Stimulated activated CD8-positive, alpha-beta memory T cell treated with anti-CD3 and anti-CD28 coated beads, Interleukin-7, amount 100 ng/mL, for 4 hours (primary cell): ENCODE measurements at places on chromosomes 16 and 17.

GRCh38 chr17:75749545-75750389 lies 15.2 kb downstream of the GALK1 start:
- DNase-seq: peak; percentile 77

DNA sequence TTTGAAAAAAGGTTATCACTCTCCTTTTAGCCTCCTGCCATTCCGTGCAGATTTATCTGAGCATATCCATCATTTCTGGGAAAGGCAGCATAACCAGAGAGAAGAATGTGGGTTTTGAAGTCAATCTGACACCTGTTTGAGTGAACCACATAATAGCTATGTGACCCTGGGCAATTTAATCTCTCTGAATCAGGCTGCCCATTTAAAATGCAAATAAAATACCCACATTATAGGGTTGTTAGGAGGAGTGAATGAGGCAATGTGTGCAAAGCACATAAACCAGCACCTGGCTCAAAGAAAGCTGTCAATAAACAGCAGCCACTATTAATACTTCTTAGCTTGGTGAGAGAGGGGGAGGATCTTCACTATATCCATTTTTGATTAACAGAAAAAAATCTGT lies 88.0 kb downstream of the CACNG1 start:
- DNase-seq: no peak

DNA sequence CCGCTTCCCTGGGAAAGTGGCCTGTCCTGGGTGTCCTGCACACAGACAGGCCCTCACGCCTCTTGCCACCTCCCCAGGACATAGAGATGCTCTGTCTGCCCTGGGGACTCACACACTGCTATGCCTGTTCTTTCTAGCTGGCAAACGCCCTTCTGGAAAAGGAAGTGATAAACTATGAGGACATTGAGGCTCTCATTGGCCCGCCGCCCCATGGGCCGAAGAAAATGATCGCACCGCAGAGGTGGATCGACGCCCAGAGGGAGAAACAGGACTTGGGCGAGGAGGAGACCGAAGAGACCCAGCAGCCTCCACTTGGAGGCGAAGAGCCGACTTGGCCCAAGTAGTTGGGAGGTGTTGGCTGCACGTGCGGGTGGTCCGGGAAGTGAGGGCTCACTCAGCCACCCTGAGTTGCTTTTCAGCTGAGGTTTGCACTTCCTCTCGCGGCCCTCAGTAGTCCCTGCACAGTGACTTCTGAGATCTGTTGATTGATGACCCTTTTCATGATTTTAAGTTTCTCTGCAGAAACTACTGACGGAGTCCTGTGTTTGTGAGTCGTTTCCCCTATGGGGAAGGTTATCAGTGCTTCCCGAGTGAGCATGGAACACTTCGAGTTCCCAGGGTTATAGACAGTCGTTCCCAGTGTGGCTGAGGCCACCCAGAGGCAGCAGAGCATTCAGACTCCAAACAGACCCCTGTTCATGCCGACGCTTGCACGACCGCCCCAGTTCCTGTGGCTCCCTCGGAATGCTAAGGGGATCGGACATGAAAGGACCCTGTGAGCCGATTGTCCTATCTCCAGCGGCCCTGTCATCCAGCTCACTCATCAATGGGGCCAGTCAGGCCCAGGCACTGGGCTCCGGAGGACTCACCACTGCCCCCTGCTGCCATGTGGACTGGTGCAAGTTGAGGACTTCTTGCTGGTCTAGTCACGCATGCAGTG lies 3.5 kb upstream of the RPL13 start:
- peak; percentile 63 for DNase-seq

DNA sequence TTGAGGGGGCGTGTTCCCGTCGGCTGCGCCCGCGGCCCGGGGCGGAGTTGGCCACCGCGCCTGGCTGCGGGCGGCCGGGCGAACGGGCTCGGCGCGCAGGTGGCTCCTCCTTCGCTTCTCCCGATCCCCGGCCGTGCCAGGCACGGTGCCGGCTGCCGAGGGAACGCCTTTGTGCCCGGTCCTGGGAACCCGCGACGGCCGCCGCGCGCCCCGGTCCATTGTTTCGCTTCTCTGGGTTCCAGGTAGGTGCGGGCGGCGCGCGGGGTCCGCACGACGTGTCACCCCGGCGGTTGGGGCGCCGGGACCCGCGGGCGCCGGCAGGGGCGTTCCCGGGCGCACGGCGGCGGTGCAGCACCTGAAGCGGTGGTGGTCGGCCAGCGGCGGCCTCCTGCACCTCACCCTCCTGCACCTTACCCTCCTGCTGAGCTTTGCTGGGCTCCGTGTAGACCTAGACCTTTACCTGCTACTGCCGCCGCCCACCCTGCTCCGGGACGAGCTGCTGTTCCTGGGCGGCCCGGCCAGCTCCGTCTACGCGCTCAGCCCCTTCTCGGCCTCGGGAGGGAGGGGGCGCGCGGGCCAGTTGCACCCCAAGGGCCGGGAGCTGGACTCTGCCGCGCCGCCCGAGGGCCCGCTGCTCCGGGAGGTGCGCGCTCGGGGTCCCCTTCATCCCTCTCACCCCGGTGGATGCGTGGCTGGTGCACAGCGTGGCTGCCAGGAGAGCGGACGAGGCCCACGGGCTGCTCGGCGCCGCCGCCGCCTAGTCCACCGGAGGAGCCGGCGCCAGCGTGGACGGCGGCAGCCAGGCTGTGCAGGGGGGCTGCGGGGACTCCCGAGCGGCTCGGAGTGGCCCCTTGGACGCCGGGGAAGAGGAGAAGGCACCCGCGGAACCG lies 99.9 kb downstream of the EFCAB13 start:
- no peak for DNase-seq

GRCh38 chr17:50598487-50598886 lies 36.2 kb upstream of the ABCC3 start:
- DNase-seq: no peak

- DNase-seq: no peak
These were observed 9.2 kb upstream of the CCL22 start for GRCh38 chr16:57349212-57350031.

DNA sequence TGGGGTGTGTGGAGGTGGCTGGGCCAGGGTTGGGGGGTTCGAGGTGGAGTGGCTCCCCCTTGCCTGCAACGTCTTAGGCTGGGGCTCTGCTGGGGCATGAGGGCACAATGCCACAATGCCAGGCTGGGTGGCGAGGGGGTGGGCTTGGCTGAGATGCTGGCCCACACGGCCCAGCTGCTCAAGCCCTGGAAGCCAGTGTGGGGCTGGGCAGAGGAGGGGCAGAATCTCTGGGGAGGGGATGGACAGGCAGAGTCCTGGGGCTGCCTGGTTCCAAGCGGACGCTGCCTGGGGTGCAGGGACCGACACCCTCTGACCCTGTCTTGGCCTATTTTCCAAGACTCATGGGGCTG lies 37.5 kb upstream of the SSTR5 start:
- no peak for DNase-seq

DNA sequence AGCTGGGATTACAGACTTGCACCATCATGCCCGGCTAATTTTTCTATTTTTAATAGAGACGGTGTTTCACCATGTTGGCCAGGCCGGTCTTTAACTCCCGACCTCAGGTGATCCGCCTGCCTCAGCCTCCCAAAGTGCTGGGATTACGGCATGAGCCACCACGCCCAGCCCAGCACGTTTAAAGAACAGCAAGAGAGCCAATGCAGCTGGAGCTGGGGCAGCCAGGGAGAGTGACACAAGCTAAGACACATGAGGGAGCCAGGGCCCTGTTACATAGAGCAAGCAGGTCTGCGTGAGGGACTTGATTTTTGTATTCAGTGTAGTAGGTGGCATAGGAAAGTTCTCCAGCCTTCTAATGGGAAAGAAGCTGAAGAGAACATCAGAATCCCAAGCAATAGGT lies 21.7 kb upstream of the GOSR2 start:
- no peak for DNase-seq

DNA sequence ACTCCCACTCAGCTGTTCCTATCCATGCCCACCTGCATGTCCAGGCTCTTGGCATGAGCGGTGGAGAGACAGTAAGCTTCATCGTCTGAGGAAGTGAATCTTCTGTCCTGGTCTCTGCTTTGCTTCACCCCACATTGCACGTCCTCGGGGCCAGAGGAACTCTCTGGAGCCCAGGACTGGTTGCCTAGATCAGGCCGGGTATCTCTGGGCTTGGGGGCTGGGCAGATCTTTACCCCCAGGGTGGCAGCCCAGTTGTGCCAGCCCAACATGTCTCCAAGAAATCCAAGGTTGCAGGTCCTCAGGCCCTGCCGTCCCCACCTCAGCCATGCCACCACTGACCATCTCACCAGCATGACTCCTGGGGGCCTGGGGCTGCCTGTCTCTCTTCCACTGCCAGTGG lies 58.3 kb downstream of the BEAN1 start:
- no peak for DNase-seq
